Ovary (tissue), 10 donors: ENCODE measurements at places on chromosomes 16 and 17. TPM values are rescaled to one million over a fixed set of nuclear protein-coding genes. Genes with fewer than 3 reads are reported as not detected.

GRCh38 chr17:33124871-33125551 is 133.4 kb downstream of the SPACA3 start:
- no peaks in the 10 kb centered on the region for H3K27me3 ChIP-seq
- H3K4me3 ChIP-seq: no peak overlapping the region
- no peaks in the 10 kb centered on the region for H3K4me1 ChIP-seq
- H3K36me3 ChIP-seq: no peaks in the 10 kb centered on the region

- H3K4me3 ChIP-seq: no peak overlapping the region
- peak; percentile 48 for DNase-seq
- H3K27me3 ChIP-seq: no peaks in the 10 kb centered on the region
Observed at GRCh38 chr17:63956296-63956920, 16.3 kb downstream of the SCN4A start.

DNA sequence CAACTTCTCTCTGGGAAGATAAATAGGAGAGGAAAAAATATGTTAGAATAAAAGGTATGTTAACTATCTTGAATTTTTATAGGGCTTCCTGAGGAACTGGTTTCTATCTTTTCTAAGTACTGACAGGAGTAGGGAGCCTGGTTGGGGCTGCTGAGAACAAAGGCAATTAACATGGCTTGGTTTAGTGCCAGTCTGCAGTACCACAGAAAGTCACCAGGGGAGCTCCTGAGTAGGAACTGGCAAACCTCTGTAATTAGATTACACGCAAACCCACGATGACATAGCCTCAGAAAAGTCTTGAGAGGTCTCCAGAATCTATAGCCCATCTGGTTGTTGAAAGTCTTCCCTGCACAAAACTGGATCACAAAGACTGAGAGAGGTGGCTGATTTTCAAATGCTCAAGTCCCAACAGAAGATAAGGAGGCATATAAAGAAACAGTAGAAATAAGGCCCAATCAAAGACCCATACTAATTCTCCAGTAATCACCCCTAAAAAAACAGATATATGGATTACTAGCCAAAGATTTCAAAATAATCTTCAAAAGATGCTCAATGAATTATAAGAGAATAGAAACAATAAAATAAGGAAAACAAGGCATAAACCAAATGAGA is 11.7 kb upstream of the CNTNAP4 start:
- no peaks in the 10 kb centered on the region for H3K4me1 ChIP-seq
- H3K27me3 ChIP-seq: no peaks in the 10 kb centered on the region
- no peaks in the 10 kb centered on the region for H3K36me3 ChIP-seq
- no peak overlapping the region for H3K27ac ChIP-seq

TPSG1 gene
- total RNA-seq: not detected

PROCA1 gene
- total RNA-seq: 4.0 TPM

PRR15L gene
- 22.3 TPM for total RNA-seq

SDK2 gene
- 5.4 TPM for total RNA-seq

NCBP3 gene
- total RNA-seq: 37.6 TPM

SEPTIN1 gene
- 3.3 TPM for total RNA-seq

KIF19 gene
- 1.2 TPM for total RNA-seq

CCDC144A gene
- 9.6 TPM for total RNA-seq
